ENCODE measurements at places on chromosomes 11 and 22.

DNA sequence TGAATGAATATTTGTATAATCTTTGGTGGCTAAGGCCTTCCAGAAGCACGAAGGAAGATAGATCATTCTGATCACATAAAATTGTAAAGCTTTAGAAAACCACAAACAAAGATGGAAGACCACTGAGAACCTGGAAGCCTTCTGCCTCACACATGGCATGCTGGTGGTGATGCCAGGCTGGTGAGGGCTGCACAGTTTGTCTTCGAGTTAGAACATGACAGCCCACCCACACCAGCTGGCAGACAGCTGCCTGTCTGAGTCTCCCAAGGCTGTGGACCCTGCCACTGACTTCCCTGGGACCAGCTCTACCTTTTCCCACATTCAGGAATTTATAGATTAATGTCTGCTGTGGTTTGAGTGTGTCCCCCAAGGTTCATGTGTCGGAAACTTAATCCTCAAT lies 48.8 kb upstream of the B3GAT1 start:
- no peak for DNase-seq

- DNase-seq = no peak
Measured at GRCh38 chr22:39715778-39716495, 145.4 kb downstream of the CACNA1I start.

DNA sequence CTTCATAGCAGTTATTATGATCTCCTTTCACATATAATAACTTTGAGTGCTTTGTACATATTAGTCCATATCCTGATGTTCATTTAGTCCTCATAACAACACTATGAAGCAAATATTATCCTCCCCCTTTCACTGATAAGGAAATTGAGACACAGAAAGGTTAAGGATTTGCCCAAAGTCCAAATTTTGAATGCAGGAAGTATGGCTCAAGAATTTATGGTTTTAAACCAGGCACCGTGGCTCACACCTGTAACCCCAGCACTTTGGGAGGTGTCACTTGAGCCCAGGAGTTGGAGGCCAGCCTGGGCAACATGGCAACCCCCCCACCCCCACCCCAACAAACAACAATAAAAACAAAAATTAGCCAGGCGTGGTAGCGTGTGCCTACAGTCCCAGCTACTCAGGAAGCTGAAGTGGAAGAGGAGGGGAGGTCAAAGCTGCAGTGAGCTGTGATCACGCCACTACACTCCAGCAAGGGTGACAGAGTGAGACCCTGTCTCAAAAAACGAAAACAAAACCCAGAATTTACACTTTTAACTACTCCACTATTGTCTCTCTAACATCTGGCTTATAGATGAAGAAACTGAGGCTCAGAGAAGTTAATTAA lies 8.6 kb downstream of the CCDC34 start:
- no peak for DNase-seq

DNA sequence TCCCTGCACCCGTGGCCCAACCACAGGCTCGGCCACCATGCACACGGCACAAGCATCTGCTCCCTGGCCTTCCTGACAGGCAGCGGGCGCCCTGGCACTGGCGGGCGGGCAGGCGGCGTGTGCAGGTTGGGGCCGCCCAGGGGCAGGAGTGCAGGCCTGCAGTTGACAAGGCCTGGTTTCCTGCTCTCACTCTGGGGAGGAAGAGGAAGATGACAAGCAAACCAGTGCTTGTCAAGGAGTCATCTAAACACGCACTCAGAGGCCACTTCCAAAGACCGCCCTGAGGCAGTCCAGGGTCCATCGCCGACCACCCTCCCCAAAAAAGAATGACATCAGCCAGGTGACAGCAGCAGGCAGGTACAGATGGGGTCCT lies 65.3 kb upstream of the LINC01488 start:
- no peak for DNase-seq

DNA sequence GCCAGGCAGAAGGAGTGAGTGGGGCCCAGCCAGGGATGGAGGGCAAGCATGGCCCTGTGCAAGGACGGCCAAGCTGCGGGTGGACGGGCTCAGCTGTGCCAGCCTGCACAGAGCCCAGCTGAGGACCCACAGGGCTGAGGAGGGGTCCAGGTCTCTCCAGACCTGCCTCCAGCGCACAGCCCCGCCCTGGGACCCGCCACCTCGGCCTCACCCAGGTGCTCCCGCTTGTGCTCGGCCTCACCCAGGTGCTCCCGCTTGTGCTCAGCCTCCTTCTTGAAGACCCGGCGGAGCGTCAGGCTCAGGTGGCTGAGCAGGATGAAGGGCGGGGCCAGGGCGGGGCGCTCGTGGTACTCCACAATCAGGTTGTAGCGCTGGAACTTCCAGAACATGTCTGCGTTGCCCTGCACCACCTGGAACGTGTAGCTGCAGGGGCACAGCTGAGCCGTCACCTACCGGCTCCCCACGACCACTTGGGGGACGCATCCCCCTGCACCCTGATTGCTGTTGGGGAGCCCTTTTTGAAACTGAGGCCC lies 6.4 kb downstream of the TSSC4 start:
- DNase-seq = no peak

DNA sequence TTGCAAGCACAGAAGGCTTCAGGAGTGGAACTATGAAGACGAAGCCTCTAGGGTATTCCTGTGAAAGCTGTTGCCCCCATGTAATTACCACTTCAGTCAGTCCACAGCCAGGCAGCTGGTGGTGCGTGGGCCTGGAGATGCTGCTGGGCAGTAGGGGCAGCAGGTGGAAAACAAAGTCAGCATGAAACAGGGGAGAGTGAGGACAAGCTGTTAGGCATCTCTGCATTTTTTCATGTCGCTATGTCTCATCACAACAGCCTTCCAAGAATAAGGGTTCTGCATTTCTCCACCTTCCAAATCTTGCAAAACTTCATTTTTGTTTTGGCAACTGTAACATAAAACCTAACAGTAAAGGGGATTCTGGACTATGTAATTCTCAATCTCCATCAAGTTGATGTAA lies 757.5 kb downstream of the NELL1 start:
- DNase-seq = no peak

DNA sequence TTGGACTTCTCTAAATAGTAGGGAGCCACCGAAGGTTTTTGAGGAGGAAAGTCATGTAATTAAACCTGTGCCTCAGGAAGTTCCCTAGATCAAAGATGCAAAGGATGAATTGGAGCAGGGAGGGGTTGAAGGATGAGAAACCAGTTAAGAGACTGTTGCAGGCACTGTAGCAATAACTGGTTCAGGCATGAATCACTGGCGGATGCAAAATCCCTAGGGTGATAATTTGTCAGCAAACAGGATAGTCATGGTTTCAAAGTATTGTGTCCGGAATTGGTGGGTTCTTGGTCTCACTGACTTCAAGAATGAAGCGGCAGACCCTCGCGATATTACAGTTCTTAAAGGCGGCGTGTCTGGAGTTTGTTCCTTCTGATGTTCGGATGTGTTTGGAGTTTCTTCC lies 19.9 kb downstream of the TRIOBP start:
- peak; percentile 29 for DNase-seq

DNA sequence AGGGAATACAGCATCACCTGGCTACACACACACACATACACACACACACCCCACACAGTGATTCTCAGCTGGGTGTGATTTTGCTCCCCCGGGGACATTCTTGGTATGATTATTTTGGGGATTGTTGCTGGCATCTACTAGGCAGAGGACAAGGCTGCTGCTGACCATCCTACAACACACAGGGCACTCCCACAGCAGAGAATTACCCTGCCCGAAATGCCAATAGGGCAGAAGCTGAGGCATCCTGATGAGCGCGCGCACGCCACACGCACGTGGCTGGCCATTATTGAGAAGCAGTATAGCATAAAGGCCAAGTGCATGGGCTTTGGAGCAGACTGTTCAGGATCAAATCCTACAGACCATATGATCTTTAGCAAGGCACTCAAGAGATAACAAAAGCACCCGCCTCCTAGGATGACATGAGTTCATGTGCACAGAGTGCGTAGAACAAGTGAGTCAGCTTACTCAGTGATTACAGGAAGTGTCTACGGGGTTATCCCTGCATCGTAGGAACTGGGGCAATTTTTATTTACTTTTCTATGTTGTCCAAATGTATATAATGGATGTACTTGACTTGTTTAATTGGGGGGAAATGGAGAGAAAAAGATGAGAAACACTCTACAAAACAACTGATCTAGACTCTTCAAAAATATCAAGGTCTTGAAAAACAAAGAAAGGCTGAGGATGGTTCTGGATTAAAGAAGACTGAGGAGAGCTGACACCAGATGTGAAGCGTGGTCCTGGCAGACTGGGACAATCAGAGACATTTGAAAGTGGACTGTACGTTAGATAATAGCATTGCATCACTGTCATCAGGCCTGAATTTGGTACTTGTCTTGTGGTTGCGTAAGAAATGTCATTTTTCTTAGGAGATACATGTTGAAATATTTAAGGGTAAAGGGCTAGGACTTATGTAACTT lies 7.2 kb upstream of the EHD1 start:
- no peak for DNase-seq

GRCh38 chr22:38832005-38832978 lies 11.5 kb downstream of the NPTXR start:
- DNase-seq = no peak

- DNase-seq = no peak
Measured at GRCh38 chr11:4647766-4648165, 4.0 kb downstream of the OR51E1 start.

DNA sequence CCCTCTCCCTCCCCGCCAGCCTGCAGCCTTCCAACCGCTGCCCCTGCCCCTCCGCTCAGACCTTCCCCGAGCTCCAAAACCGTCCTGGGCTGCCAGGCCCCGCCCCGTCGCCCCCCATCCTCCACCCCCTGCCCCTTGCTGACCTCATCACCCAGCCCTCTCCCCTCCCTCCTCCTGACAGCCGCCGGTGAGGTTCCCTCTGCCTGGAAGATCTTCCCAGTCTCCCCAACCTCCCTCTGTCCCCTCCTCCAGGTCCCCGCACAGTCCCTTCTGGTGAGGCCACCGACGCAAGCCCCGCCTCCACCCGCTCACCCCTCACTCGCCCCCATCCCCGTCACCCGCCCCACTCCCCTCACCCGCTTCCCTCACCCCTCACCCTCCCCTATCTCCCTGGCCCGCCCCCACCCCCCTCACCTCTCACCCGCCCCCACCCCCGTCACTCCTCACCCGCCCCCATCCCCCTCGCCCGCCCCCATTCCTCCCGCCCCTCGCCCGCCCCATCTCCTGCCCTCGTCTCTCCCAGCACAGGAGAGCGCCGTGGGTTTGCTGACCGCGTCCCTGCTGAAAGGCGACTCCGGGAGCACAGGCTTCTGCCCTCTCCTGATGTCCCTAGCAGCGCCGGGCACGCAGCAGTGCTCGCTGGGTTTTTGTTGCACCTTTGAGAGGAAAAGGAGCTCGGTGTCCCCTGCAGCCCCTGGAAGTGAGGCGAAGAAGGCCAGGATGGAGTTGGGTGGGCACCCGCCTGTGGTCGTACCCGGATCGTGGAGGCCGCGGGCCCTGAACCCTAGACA lies 16.4 kb upstream of the UPK3A start:
- DNase-seq = no peak

- no peak for DNase-seq
Measured at GRCh38 chr22:27150544-27150941, 493.2 kb downstream of the MIAT start.

DNA sequence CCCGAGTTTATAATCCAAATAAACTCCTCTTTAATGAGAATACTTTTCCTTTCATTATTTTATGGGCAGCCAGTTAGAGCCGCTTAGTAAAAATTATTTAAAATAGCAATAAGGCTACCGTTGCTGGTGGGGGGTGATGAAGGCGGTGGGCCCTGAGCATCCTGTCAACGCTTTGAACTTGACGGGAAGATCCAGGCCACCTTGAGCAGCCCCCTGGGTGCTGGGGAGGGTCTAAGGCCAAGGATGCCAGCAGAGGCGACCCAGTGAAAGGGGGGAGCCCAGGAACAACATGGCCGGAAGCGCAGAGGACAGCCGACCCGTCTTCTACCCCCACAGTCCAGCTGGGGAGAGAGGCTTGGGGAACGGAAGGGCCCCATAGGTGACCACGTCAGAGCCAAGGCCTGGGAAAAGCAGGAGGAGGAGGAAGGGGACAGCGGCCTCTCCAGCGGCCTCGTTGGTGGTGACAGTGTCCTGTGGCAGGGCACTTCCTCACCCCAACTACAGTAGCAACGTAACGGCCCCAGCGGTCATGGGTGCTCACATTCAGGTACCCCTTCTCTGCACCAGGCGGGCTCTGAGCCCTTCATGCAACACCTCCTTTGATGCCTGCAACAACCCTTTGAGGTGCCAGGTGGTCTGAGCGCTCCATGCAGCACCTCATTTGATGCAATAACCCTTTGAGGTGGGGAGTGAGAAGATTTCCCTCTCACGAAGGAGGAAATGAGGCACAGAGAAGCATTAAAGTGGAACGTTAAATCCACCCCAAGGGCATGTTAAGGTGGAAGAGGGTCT lies 695.3 kb downstream of the TBC1D22A start:
- no peak for DNase-seq

DNA sequence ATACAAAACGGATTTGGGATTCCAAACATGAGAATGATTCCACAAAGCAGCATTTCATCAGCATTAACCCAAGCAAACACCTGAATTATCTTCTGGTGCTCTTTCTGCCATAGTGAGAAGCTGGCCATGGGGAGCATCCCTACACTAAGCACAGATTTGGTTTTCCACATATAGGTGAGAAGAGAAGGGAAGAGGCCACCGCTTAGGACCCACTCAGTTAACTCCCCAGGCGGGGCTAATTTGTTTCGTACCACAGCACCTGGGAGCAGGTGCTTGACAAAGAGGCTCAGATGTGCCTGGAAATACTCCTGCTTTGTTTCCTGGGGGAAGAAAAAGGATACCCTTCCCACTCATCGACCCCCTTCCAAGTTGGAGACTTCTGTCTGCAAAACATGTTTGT lies 64.2 kb downstream of the RAB30 start:
- DNase-seq = no peak

DNA sequence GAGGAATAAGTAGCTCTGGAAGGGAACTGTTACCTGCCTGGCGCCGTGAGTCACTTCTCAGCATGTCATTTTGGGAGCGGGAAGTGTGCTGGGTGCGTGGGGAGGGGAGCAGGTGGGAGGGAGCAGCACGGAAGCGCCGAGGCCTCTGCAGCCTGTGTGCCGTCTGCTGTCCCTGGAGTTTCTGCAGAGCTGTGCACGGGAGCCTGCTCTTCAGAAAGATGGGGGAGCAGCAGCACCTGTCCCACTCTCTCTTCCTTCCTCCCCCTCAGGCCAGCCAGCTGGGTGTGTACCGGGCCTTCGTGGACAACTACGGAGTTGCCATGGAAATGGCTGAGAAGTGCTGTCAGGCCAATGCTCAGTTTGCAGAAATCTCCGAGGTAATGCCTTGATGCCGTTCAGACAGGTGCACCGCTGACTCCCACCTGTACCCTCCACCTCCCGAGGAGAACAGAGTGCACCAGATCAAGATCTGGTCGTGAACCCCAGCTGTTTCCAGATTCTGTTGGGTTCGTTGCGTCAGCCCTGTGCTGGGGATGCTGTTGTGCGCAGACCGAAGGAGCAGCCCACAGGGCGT lies 87.9 kb downstream of the BCR start:
- DNase-seq = no peak
